ENCODE measurements at places on chromosomes 16 and 17. TPM values are rescaled to one million over a fixed set of nuclear protein-coding genes. Genes with fewer than 3 reads are reported as not detected.
A peak's percentile ranks its signal among the peaks of the same experiment; 100 is the strongest.

The TTYH2 gene
- total RNA-seq = 1.2 TPM

The RSKR gene
- 4.3 TPM for total RNA-seq

The TMED6 gene
- total RNA-seq = 0.72 TPM

DNA sequence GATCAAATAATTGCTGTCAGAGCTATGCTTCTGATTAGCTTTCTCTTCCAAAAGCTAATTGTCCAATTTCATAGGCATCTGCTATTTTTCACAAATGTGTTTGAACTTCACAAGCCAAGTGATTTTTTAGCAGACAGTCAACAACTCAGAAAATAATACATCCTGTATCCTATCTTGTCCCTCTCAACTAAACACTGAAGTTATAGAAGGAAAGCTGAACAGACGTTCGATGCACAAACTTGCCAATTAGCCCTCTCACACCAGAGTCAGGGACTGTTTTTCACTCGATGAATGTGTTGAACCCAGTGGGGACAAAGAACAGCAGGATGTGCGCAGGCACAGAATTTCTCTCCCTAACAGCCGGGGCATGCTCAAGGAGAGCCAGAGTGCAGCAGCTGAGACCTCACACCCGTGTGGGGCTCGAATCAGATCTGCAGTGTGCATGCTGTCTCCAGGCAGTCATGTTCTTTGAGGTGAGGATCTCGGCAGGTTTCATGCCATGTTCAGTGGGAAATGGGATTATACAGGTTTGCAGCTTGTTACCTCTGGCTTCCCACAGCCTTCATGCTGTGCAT lies 246.7 kb upstream of the SDK2 start:
- DNase-seq = no peak

GRCh38 chr17:41653892-41654677 lies 29.7 kb upstream of the KRT17 start:
- DNase-seq = peak; percentile 82

GRCh38 chr17:82910770-82911169 lies 70.9 kb upstream of the ZNF750 start:
- no peak for DNase-seq

DNA sequence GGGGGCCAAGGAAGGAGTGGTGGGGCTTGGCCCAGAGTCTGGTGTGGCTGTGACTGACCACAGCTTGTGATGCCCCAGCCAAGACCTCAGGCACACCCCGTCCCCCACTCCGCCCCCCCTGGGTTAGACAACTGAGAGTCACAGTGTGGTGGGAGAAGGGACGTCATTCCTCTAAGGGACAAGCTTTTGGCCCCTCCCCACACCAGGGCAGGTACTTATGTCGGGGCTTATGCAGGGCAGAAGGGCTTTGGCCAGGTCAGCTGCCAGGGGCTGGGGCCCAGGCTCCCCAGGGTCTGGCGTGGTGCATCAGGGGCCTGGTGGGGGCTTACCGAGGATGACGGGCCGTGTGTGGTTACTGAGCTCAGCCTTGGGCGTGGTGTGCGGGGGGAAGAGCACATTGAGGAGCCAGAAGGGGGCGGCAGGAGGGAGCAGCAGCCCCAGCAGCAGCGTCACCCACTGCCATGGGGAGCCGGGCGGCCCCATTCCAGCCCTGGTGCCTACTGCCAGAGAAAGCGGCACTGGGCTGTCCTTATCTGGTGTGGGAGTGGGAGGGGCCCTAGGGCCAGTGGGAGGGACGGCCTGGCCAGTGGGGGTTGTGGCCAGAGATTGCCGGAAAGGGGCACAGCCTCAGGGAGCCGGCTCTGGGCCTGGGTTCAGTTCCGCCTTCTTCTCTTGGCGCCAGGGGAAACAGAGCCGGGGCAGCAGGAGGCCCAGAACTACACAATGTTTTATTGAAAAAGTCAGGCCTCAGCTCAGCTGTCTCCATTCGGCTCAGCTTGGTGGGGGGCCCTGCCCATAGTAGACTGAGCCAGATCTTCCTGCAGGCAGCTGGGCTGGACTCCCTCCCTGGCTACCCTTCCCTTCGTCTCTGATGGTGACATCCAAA lies at the start of gene LCAT:
TSS of gene LCAT (minus strand) at position 502 of the 886 bp plus-strand sequence. CDS start at position 483, 19 bp downstream.
- peak; percentile 93 for DNase-seq

All from osteoblast (primary cell).